ENCODE measurements at places on chromosomes 2 and 18.

DNA sequence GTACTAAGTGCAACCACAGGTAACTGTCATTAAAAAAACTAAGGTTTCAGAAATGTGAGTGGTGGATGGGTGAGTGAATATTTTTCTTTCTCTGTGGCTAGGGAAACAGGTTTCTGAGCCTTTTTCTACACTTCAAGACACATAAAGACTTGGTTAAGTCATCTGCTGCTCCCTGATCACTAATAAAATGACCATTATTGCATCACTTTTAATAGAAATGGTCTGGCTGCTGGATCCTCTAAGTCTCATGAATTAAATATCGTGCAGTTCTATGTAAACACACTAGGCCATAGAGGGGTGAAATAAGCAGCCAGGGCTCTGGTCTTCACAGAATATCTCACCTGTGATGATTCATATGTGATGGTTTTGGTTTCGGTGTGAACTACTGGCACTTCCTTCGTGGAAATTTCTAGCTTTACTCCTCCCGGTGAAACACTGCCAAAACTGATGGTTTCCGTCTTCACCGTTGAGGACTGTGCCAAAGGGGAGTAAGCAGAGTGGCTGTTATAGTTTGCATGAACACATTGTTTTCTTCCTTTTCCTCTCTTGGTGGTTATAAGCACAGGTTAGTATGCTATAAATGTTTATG lies 100.4 kb upstream of the ZBTB14 start:
- DNase-seq = no peak

DNA sequence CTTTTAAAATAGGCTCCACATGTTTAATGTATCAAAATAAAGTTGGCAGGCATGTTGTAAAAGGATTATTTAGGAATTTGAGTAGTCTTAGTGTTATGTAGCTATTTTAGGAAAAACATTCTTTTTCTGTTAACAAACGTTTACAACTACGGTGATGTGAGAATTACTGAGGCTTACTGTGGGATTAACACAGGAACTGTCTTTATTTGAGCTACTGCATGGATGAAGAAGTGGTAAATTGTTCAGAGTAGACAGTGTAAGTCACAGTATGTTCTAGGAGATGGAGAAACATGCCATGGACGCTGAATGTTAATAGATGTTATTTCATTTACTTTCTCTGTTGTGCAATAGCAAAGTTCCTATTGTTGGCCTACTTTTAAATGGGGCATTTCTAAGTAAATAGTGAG lies 1.6 kb downstream of the PPM1B start:
- DNase-seq = no peak

- no peak for DNase-seq
Measured at GRCh38 chr2:130846686-130847375, 10.1 kb downstream of the ARHGEF4 start.

DNA sequence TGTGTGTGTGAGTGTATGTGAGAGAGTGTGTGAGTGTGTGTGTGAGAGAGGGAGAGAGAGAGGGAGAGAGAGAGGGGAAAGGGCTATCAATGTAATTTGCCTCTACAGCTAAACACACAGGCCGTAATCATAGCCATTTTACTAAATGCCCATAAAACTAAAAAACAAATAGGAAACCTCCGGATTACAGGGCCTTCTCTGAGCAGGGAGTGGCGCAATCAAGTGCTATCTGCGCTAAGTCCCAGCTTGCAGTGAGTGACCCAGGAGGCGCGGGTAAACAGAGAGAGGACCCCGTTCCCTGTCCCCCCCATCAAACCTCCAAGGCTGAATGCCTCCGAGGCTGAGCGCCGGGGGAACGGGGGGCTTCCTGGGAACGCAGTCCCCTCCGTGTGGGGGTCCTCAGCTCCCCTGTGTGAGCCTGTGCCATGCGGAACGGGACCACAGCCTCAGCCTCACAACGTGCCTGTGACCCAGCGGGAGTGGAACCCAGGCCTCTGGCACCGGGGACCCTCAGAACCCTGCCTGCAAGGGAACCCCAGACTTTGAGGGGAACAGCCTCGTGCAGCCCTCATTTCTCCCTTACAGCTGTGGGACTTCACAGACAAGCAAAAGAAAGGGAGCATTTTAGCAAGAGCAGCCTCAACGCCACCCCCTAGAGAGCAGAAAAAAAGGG lies 54.7 kb upstream of the ID2 start:
- no peak for DNase-seq

DNA sequence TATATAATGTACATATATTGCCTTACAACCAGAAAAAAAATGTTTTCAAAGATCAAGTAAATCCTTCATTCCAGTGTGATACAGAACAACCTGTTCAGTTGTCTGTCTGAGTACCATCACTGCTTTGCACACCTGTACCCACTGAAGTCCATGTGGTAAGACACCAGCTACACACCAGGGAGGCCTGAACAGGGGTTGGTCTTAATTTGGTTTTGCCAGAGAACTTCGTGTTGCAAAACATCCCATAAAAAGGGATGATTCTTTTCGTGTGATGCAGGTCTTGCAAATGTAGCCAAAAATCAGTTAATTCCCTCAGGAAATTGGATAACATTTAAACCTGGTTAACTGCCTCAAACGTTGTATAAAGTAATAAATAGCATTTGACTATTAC lies 73.7 kb upstream of the SLC1A4 start:
- DNase-seq = no peak

DNA sequence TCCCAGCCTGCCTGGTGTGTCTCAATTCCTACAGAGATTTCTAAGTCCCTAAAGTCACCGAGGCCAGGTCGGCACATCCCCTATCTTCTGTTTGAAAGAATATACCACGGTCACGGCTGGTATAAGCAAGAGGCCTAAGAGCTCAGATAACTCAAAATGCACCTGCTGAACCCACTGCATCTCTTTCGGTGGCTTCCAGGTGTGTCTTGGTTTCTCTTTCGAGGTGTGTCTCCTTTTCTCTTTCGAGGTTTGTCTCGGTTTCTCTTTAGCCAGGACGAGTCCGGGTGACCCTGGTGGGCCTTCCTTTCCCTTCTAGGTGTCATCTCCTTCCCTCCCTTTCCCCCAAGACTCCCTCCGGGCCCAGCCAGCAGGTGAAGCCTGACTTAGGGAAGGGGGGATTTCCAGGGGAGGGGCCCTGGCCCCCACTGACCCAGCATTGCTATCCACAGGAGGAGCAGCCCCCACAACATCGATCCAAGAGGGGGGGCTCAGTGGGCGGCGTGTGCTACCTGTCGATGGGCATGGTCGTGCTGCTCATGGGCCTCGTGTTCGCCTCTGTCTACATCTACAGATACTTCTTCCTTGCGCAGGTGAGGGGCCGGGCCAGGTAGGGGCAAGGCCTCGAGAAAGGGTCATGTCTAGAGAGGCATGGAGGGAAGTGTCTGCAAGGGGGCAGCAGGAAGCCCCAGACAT lies 8.4 kb downstream of the ITM2C start:
- DNase-seq = no peak

DNA sequence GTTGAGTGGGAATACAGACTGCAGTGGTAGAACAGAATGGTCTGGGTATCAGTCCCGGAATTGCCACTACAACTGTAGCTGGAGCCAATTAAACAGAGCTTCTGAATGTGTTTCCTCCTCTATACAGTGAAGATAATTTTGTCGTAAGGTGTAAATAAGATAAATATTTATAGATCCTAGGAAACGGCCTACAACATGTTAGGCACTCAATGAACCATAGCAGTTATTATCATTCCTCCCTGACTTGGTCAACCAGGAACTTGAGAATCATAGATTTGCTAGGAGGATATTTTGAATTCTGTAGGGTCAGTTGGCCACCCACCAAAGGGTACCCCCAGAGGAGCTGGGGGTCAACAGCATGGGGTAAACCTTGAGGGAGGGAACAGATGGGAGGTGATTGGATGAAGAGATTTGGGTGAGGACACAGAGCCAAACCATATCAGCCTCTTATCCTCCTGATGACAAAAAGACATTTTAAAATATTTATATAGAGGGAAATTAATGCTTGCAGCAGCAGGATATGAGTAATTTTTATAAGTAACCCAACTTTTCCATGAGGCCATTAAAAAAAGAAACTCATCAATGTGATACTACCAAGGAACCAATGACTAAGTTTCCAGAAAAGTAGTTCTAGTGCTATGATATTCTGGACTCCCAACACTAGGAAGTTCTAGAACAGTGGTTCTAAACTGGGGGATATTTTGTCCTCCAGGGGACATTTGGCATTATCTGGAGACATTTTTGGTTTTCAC lies 4.0 kb downstream of the DHRS9 start:
- DNase-seq = no peak

- no peak for DNase-seq
Measured at GRCh38 chr18:49446481-49446880, 14.0 kb downstream of the DYM start.

- DNase-seq = no peak
Measured at GRCh38 chr2:53848062-53848461, 11.7 kb downstream of the GPR75 start.

DNA sequence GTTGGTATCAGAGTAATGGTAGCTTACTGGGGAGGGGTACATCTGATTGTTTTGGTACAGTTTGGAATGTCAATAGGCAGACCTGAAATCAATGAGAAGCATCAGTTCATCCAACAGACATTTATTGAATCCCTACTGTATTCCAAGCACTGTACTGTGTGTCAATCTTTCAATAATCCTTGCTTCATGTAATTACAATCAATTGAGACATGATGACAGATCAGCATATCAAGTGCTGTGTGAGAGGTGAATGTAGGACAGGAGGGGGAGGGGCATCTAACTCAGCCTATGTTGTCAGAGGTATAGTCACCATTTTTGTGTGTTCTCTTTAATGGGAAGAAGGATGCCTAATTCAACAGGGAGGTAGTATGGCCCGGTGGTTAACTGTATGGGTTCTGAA lies 146.9 kb downstream of the SLC4A10 start:
- DNase-seq = no peak

DNA sequence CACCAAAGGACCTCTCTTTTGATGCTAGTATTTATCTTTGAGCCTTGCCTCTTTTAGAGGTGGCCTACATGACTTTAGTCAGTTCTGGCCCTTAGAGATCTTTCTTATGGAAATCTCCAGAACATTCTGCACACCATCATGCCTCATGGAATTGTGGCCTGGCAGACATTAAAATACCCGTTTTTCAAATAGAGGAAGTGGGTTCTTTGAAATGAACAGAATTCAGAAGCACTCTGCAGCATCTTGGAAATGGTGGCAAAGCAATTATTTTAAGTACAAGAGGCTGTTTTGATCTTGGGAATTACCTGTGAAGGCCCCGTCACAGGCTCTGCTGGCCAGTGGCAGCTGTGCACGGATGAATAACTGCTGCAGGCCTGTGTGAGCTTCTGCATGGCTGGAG lies 40.7 kb upstream of the APCDD1 start:
- DNase-seq = no peak

DNA sequence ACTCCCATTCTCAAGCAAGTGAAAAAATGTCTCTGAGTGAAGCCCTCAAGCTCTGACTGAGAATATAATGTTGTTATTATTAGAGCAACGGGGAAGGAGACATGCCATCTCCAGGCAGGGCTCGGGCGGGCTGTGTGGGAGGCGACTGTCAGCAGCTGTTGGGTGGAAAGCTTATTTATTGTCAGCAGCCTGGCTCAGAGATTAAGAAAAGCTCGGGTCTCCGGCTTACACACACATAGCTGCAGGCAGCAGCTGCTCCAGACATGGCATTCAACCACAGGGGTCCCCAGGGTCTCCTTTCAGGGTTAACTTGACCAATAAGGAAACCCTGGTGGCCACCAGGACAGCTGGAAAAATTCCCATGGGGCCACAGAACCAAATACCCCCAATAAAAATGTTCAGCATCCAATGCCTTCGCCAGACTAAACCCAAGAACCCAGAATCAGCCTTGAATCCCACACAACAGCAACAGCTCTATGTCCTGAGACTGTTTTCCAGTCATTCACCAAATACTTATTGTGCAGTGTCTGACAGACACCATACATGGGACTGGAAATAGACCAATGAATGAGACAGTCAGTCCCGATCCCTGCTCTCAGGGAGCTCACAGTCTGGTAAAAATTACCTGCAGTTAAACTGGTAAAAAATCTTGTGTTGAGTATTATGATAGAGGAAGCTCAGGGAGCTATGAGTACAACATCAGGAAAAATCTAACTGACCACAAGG lies 70.5 kb upstream of the RTN4 start:
- DNase-seq = no peak

GRCh38 chr2:75336451-75336850 lies 137.1 kb upstream of the TACR1 start:
- no peak for DNase-seq

DNA sequence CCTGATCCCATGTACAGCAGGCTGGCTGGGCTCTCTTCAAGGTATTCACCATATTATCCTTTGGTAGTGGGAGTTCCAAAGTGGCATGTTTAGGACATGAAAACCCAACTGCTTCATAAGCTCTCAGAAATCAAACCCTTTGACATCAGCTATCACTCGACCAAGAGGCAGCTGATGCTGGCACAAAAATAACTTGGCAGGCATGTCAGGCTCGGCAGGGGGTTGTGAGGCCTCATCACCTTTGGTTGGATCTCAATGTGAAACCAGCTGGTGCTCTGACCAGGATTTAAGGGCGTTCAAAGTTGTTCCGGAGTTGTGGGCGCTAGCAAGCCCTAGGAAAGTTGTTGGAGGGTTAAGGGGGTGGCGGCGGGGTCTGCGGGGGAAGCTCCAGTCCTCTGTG lies 171.9 kb downstream of the FHOD3 start:
- no peak for DNase-seq

DNA sequence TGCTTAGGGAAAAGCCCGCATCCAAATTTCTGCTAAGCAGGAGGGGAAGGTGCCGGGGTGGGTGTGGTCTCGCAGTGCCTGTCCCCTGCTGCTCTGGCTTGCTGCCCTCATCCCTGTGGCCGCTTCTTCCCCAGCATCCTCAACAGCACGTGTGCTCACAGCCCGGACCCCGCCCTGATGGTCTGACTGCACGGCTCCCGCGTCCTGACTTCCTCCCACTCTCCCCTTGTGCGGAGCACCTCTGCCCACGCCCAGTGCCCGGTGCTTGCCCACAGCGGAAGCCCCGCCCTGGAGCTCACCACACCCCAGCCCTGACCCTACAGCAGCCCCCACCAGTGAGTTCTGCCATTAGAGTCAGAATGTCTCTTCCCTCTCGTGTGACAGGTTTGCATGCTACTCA lies 277.9 kb downstream of the NDUFA10 start:
- DNase-seq = no peak

DNA sequence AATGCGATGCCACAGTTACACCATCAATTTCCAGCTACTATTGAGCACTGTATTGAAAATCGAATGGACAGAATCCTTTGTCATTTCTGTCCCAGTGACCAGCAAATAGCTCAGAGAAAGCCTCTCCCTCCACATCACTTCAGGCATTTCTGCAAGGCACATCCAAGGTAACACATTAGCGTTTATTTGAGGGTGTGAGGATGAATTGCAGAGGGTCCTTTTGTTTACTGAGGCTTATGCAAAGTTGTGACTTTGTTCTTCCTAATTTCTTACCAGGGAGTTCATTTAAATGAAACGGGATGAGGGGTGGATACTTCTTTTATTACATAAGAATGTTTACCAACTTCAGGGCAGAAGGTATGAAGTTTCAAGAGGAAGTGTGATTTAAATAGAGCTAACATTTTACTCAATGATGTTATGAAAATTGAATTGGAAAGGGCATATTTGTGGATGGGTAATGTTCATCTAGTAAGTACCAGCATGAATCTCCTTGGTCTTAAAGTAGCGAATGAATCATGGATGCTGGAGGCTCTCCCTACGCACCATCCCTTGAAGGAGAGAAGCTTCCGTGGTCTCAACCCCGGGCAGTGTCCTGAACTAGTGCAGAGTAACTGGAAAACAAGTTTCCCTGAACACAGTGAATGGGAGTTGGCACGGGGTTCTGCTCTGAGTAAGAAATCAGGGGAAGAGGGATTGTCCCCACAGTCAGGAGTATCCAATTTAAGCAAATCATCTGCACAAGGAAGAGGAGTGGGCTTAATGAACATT lies 756.5 kb downstream of the GALR1 start:
- no peak for DNase-seq
